ENCODE measurements at places on chromosomes 16 and 17.

GRCh38 chr16:46687486-46687885 lies 1.5 kb downstream of the VPS35 start:
- DNase-seq: no peak

DNA sequence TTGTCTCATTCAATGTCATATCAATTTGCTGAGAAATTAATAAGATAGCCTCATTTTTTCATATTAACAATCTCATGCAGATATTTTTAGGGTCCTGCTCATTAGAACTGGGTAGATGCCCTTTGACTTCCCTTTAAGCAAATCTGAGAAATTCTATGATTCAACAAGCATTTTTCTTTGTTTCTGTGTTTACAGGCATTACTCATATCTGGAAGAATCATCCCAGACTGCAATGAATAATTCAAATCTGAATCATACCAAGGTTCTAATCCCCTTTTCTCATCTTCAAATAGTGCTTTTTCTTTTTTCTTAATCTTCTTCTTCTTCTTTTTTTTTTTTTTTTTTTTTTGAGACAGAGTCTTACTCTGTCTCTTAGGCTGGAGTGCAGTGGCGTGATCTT lies 69.2 kb upstream of the KIFC3 start:
- DNase-seq: peak; percentile 32

GRCh38 chr17:41973408-41973811 lies 6.8 kb downstream of the CNP start:
- no peak for DNase-seq

- DNase-seq: peak; percentile 59
These were observed 23.8 kb downstream of the EZH1 start for GRCh38 chr17:42720996-42721583.

DNA sequence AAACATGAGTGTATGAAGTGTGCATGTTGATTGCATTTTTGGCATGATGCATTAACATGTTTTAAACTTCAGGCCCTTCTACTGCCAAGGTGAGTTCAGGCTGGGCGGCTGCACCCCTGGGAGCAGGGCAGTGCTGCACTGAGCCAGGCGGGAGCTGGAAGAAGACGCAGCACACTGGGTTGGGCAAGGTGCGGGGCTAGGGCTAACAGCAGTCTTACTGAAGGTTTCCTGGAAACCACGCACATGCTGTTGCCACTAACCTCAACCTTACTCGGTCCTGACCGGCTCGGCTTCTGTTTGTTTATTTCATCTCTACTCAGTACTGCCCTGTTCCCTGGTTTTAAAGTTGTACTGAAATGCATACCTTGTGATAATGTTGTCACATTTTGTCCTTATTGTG lies 61.0 kb downstream of the MAP2K4 start:
- DNase-seq: no peak

- no peak for DNase-seq
These were observed 19.1 kb upstream of the HEXD start for GRCh38 chr17:82399041-82399441.

DNA sequence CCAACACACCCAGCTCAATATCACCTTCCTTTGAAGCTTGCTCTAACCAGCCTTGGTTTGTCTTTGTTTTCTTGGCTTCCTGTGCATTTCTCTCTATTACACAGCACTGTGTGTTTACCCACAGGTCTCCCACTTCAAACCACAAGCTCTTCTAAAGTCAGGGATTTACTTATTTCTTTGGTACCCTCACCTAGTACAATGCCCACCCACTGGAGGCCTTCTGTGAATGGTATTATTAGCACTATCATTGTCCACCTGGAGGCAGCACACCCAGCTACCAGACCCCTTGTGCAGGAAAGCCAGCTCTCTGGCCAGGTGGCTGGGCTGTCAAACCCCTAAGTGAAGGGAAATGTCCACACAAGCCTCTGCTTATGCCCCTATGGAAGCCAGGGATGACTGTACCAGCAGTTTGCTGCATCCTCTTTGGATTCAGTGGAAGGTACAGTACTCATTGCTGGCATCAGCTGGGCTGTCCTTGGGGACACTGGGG lies 9.4 kb upstream of the TOP2A start:
- no peak for DNase-seq

Data from kidney glomerular epithelial cell (primary cell).